C1 segment of cervical spinal cord (tissue), 14 donors: ENCODE measurements at places on chromosomes 1 and 21.

DNA sequence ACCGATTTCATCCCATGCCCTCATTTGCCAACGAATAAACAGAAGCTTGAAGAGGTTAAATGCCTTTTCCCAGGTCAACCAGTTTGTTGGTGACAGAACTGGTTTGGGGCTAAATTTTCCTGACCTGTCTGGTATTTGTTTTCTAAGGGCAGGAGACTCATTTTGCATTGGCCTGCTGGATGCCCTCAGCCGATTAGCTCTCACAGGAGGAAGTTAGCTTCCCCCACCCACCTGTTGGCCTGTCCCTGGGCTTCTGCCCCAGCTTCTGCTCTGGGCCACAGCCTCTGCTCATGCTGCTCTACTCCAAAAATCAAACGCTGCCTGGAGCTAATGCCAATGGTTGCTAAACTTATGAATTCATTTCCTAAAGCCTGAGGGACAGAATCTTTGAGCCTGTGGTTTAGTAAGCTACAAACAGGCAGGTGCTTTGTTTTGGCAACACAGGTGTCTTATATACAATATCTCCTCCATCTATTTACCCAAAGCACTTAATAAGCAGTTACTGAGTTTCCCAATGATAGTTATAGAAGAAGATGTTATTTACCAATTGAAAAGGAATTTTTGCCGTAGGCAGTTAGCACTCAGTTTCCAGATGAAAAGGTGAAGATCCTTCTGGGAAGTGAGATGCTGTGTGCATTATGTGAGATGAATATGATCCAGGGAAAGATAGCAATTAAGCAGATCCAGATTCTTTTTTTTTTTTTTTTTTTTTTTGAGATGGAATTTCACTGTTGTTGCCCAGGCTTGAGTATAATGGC is 82.3 kb downstream of the TM2D1 start:
- no peak for DNase-seq

DNA sequence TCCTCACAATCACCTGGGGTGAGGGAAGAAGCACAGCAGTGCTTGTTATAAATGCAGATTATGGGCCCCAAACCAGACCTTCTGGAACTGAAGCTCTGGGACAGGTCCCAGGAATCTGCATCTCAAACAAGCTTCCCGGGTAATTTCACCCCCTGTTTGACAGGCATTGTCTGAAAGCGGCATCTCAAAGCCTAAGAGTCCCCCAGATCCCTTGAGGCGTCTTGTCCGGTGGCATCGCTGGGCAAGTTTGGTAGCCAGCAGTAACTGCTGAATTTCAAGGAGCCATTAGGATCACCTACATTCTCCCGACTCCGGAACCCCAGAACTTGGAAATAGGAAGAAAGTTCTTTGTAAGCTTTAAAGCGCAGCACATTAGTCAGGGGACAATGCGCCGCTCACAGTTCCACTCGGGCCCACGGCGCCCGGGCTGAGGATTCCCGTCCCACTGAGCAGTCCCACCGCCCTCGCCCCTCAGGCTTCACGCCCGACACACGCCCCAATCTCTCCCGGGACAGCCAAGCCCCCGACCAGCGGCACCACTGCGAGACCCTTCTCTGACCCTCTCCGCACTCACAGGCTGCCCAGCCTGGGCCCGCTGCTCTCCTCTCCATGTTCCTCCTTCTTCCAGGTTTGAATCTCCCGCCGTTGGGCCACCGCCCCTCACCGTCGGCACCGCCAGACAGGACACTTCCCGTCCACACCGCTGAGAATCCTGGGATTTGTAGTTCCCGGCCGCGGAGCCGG is at the start of gene IQGAP3:
Gene IQGAP3 (minus strand): TSS at position 647 of the 744 bp plus-strand sequence. CDS start 36 bp downstream, at position 611.
- DNase-seq, result peak; percentile 38

DNA sequence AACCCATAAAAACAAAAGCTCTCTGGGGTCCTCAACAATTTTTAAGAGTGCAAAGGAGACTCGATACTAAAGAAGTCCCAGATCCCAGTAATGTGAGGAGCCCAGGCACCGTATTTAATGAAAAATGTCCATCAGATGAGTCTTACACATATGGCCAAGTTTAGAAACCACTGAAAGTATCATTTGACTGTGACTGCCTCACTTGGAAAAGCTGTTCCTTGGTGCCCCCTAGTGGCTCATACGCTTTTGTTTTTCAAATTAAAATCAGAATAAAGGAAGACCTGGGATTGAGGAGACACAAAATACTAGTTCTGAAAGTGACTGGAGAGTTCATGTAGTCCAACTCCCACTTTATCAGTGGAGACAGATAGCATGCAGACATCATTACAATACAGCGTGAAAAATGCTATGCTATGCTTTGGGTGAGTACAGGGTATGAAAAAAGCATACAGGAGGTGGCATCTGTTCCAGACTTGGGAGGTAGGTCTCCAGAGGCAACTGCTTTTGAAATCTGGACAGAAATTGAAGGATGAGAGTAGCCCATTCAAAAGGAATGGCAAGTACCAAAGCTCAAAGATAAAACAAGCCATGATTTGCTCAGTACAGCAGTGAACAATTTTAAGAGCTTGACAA is 33.8 kb downstream of the GDAP2 start:
- DNase-seq, result no peak

DNA sequence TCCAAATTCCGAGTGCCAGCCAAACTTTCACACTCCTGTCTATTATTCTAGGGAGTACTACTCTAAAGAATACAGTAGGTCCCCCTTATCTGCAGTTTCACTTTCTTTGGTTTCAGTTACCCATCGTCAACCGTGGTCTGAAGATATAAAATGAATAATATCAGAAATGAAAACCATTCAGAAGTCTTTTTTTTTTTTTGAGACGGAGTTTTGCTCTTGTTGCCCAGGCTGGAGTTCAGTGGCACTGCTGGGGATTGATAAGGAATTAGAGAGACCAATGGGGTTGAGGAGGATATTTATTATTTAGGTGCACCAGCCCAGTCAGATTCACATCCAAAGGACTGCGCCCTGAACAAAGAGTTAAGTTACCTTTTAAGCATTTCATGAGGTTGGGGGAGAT is 52.9 kb upstream of the SRSF10 start:
- DNase-seq, result no peak

- peak; percentile 21 for DNase-seq
Measured at GRCh38 chr1:165696625-165697100, 1.7 kb downstream of the ALDH9A1 start.

- no peak for DNase-seq
Measured at GRCh38 chr1:182394055-182394775, 2.6 kb upstream of the GLUL start.

DNA sequence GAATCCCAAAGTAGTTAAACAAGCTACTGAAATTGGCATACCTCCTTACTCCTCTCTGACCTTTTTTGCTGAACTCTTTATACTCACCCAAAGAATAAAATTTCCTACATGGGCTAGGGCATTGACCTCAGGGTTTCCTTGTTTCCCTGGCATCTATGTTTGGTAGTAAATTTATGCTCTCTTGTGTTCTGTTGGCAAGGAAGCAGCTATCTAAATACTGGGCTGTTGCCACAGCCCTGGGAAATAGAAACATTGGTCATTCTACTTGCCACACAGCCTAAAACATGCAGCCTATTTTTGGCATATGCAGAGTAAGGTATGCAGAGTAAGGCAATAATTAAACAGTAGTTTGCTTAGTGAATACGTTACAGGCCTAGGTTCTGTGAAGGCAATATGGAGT is 351.4 kb downstream of the HLX start:
- DNase-seq, result no peak

GRCh38 chr1:169586067-169586394 is 250 bp downstream of the F5 start:
- DNase-seq, result no peak

DNA sequence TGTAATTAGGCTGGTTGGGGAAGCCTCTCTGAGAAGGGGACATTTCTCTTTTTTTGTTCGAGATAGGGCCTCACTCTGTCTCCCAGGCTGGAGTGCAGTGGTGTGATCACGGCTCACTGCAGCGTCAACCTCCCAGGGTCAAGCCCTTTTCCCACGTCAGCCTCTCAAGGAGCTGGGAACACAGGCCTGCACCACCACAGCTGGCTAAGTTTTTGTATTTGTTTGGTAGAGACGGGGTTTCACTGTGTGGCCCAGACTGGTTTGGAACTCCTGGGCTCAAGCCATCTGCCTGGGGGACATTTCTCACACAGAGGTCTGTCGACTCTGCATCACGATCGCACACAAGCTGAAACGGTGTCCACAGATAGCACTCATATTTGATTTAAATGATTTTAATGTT is 39.7 kb downstream of the HUNK start:
- no peak for DNase-seq

GRCh38 chr1:86156566-86157455 is at the start of gene COL24A1:
Gene COL24A1 (minus strand): TSS chr1:86156772. CDS start chr1:86156396, 376 bp downstream.
- no peak for DNase-seq

DNA sequence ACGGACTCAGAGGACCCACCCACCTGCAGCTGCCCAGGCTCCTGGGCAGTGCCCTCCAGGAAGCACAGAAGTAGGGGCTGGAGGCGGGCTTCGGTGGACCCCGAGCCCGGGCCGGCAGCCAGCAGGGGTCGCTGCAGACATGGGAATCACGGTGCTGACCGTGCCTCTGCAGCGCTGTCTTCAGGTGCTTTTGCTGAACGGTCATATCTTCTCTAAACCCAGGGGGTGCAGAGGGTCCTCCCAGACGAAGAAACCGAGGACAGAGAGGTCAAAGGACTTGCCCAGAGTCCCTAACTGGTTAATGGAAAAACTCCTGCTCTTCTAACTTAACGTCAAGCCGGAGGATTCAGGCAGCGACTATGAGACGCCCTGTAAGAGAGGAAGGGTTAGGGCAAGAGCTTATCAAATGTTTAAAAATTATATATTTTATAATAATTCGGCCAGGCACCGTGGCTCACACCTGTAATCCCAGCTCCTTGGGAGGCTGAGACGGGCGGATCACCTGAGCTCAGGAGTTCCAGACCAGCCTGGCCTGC is 21.5 kb upstream of the LEFTY2 start:
- DNase-seq, result no peak

DNA sequence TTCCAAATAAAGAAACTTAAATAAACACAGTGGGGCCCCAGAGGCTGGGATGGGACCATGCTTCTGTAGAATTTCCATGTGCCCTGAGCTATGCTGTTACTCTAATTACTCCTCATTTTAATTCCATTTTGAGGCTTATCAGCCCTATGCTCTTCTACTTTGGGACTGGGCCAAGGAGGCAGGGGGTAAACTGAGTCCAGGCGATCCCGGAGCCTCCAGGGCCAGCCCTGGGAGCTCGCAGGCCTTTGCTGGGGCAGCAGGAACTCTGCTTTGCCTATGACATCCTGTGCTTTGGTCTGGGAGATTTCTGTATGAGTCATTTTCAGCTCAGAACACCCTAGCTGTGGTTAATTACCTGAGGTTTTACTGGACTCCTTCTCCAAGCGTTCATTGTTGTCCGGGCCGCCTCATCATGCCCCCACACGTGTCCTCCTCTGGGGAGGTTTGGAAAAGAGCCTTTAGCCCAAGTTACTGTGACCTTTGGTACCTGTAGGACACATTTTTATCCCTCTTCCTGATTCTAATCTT is 95.7 kb downstream of the RHOU start:
- DNase-seq, result no peak

DNA sequence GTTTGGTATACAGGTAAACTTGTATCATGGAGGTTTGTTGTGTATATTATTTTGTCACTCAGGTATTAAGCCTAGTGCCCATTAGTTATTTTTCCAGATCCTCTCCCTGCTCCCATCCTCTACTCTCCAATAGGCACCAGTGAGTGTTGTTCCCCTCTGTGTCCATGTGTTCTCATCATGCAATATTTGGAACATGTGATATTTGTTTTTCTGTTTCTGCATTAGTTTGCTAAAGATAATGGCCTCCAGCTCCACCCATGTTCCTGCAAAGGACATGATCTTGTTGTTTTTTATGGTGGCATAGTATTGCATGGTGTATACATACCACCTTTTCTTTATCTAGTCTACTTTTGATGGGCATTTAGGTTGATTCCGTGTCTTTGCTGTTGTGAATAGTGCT is 10.9 kb downstream of the PHACTR4 start:
- DNase-seq, result no peak

DNA sequence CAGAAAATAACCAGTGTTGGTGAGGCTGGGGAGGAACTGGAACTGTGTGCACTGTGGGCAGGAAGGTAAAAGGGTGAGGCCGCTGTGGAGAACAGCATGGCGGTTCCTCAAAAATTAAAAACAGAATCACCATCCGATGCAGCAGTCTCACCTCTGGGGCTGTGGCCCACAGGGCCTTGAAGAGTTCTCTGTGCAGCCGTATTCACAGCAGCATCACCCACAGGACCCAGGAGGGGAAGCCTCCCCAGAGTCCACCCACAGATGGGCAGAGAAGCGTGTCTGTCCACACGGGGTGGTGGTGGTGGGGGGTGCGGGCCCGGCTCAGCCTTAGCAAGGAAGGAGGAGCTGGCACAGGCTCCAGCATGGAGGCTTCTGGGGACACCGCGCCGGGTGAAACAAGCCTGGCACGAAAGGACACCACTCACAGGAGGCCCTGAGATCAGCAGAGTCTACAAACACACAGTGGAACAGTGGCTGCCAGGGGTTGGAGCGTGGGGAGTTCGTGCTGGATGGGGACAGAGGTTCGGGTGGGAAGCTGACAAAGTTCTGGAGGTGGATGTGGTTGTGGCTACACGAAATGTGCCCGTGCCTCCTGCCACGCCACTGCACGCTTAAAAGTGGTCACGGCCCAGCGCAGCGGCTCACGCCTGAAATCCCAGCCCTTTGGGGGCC is 11.5 kb downstream of the MORN1 start:
- no peak for DNase-seq

GRCh38 chr1:232675260-232675659 is 45.3 kb upstream of the SIPA1L2 start:
- DNase-seq, result no peak

DNA sequence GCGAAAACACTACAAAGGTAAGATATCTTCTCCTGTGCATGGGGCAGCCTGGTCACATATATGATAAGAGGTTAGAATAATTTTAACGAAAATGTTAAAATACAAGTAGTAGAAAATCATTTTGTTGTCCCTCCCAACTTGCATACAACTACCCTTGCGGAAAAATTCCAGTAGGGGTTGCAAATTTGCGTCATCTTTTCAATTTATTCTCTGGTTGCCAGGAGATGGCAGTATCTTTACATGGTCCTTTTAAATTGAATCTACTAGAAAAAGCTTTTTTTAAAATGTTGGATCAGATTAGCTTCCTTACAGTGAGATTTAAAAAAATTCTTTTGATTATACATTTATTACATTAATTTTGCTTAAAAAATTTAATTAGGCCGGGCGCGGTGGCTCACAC is 10.9 kb downstream of the S100PBP start:
- DNase-seq, result no peak

DNA sequence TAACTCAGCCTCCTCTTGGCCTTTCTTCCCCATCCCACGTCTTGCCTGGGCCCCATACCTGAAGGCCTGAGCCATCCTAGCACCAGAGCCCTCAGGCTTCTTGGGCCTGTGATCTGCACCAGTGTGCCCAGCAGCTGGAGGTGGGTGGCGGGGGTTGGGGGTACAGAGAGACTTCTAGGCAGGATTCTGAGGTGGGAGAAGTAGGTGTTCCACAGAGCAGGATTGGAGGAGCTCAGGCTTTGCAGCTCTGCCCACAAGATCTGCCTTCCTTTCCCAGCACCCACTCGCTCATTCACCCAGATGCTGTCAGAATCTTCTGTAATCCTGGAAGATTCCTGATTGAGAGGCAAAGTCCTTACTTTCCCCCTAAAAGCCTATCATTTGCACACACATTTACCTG is 10.0 kb upstream of the GJB5 start:
- no peak for DNase-seq
